ENCODE measurements at places on chromosomes 11 and 22.

DNA sequence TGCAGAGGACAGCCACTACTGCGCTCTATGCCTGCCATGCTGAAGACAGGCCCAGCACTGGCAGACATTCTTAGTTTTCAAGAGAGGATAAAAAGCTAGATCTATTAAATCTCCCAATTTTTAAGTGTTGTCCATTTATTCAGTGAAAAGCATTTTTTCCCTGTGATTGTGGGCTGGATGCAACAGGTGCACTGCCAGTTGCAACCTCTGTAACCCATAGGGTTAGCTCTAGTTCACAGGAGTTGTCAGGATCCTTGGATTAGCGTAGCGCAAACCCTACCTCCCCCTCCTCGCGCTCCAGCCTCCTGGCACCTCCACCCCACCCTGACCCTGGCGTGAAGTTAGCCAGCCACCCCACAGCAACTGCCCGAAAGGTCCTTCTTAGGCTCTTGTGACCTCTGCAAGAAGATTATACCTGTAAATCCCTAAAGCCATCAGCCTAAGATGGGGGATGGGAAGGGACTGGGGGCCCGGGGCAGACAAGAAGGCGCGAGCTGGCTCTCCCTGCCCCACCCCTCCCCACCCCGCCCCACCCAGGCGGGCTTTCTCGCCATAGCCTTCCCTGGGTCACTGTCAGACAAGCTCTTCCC lies 30.9 kb downstream of the EIF3F start:
- no peak for DNase-seq

DNA sequence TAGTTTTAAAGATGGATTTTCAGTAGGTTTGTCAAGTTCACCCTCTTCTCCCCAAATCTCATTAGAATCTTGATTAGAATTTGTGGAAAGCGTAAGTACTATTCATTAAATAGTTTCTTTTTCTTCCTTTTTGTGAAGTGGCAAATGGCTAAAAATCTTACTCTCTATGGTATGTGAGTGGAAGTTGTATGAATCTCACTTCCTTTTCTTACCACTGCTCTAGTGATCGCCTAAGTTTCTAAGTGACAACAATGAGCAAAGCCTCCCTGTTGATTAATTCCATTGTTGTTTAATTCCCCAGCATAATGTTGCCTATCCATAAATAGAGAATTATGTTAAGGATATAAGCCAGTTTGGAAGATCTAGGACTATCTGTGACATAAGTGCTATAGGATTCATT lies 82.7 kb downstream of the PGR start:
- DNase-seq, result no peak

DNA sequence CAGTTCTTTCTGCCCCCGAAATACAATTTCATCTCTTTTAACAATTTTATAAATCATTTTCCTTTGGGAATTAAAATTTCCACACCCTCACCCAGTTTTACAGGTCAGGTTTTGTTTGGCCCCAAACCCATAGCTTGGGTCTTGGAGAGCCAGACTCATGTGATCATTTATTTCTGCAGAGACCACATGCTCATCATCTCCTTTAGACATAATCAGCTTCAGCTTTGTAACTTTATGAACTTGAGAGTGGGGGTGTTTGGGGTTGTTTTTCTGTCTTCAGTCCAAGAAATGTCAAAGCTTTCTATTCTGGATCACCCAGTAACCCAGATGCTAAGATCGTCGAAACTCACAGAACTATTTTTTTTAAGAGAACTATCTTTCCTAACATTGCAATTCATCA lies 70.9 kb downstream of the DBX1 start:
- no peak for DNase-seq

DNA sequence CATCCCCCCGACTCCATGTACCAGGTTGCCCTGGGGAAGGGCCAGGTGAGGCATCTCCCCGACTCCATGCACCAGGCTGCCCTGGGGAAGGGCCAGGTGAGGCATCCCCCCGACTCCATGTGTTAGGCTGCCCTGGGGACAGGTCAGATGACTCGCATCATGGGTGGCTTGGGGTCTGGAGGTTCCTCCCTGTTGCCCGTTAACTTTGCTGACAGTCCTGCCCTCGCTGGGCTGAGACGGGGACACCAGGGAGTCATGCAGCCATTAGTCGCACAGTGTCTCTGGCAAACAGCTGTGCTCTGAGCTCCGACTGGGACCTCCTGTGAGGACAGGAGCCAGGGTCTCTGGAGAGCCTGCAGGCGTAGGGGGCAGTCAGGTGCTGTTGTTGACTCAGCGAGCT lies 336.1 kb downstream of the TBC1D22A start:
- DNase-seq, result no peak

GRCh38 chr22:30357236-30357570 lies 396 bp downstream of the CCDC157 start:
- DNase-seq, result no peak

- DNase-seq, result no peak
Observed at GRCh38 chr11:82268627-82269026, 465.0 kb downstream of the FAM181B start.

GRCh38 chr11:97739932-97740800 lies 1280.6 kb upstream of the CNTN5 start:
- no peak for DNase-seq

DNA sequence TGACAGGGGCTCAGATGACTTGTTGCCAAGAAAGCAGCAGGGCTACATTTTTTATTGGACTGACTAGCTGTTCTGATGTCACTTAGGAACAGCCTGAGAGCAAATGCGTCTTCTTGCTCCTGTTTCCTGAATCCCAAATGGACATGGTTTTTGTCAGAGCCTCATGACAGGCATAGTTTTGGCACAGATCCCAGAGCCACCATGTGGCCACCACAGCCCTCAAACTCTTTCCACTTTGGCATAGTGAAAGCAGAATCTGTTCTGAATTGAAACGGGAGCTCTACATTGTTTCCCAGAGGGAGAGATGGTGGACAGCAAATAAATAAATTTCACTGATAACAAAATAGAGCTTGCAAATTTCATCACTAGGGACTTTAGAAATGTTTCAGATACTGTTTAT lies 222.2 kb downstream of the C11orf87 start:
- no peak for DNase-seq

DNA sequence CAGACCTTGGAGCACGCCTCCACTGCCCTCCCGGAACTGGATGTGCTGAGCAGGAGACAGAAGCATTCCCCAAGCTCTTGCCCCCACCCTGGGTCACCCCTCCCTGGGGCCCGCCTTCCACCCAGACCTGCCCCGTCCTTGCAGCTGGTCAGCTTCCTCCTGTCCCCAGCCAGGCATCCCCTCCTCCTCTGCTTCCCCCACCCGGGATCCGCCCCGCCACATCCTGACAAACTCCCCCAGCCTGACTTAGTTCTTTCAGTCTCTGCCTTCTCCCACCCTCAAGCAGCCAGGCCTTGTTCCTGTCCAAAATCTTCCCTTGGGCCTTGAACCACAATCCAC lies 1.1 kb upstream of the PLXNB2 start:
- peak; percentile 33 for DNase-seq

- DNase-seq, result no peak
Observed at GRCh38 chr11:133965031-133965601, 8.3 kb upstream of the IGSF9B start.

DNA sequence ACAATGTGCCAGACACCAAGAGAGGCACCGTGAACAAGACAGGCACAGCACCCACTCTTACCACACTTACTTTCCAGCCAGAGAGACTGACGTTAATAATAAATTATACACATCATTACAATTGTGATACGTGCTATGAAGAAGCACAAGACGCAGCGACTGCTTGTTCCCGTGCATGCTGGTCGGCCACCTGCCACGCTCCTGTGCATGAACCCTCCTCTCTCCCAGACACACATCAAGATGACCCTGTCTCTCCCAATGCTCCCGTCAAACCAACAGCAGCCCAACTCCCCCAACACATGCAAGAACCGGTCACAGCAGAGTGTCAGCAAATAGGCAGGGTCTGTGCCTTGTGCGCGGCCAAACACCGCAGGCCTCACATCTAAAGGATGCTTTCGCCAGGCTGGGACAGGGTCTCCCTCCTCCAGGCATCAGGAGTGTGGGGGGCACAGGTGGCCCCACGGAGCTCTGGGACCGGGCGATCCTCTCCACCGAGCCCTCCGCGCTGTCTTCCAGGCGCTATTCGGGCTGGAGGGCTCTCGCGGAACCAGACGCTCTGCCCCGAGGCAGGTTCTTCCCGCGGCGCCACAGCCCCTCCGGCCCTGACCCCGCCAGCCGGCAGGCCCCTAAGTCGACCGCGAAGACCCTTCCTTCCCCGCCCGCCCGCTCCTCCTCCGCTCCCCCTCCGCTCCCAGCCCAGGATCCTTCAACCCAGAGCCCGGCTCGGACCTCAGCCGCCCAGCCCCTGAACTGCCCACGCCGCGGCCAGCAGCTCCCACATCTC lies 533 bp downstream of the SERGEF start:
- DNase-seq, result no peak

- DNase-seq, result no peak
Observed at GRCh38 chr22:50267591-50268390, 2.4 kb downstream of the MAPK11 start.

DNA sequence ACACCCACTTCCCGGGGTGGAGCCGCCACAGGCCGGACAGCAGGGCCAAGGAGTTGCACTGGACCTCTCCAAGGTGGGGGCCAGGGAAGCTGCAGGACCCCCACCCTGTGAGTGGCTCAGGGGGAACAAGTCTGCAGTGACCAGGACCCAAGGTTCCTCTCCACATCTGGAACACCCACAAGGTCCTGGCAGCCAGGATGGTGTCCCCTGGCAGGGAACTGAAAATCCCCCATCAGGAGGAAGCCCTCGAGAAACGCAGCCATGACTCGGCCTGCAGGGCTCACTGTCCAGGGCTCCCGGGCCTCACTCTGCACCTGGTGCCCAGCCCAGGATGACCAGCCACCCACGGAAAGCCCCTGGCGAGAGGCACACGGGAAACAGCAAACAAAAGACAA lies 11.5 kb downstream of the RNH1 start:
- no peak for DNase-seq

DNA sequence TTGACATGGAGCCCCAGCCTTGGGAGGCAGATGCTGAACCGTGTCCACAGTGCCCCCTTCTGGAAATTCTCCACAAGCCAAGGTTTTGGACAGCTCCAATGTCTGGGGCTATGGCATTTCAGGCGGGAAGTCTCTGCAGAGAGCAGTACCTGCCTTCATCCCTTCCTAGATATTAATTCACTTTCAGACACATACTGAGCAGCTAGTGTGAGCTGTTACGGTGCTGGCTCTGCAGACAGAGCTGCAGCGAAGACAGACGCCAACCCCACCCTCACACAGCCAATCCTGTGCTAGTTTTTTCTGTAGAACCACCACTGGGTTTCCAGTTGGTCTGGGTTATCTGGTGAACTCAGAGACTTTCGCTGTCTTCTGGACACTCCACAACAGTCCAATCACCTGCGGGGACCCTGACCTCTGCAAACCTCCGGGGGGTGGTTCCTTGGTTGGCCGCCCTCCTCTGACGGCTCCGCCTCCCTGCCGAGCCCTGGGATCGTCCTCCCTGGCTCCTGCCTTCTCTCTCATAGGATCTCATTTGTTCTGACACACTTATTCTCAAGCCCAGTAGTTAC lies 9.1 kb downstream of the LMF2 start:
- DNase-seq, result peak; percentile 59

DNA sequence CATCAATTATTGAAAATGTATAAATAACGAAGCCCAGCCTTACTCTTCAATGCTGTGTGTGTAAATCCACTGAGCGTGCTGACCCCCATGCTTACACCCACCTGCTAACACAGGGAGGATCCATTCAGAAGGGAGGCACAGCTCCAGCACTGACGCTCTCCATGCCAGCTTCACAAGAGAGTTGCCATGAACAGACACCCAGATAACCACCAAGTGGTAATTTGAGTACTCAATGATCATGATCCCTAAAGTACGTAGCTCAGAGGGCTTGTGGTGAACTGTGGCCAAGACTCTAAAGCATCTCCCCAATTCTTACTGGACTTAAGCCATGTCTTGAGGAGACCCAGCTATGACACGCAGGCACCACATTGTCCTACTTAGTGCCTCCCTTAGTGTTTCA lies 98.7 kb downstream of the IGLL1 start:
- no peak for DNase-seq

DNA sequence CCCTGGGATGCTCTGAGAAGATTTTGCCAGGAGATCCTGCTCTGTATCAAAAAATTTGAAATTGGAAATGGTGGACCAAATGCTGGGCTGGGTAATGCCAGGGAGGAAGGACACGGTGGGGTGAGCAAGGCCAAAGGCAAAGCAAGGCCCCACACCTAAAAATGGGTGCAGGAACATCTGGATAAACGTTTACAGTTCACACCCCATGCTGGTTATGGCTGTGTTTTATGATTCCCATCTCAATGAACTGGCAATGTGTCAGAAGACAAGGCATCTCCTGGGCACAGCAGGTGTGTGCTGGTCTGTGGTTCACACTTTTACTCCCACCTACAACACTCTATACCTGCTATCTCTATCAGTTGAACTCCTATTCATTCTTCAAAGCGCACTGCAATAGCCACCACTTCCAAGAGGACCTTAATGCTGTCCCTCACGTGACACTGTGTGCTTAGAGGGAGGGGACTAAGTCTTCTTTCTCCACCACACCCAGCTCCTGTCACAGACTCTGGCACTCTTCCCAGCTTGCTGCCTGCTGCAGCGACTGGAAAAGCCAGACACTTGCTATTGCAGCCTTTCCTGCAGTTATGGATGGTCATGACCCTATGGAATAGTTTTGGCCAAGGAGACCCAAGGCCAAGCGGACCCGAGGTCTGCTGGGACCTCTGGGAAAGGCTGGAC lies 277.5 kb downstream of the CTTN start:
- no peak for DNase-seq

DNA sequence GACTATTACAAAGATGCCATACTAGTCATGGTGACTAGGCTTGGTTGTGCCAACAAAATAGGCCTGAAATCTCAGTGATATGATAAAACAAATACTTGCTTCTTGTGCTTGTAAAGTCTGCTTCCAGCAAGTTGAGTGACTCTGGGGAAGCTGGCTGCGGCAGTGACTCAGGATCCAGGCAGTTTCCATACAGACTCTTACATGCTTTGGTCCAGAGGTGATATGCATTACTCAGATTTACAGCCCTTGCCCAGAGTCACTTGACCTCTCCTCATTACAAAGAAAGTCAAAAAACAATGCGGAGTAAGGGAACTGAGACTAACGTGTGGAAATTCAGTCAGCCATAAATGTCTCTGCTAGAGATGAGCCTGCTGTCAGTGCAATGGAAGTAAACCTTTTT lies 387.5 kb downstream of the KCNA4 start:
- no peak for DNase-seq

- peak; percentile 70 for DNase-seq
Observed at GRCh38 chr11:20367313-20367948, 3.9 kb downstream of the HTATIP2 start.

- no peak for DNase-seq
Observed at GRCh38 chr11:88363004-88363403, 25.5 kb upstream of the CTSC start.

Measured in bone marrow (tissue), 2 donors.